ENCODE measurements at places on chromosomes 4 and X. TPM values are rescaled to one million over a fixed set of nuclear protein-coding genes. Genes with fewer than 3 reads are reported as not detected.

- no peak for DNase-seq
Measured at GRCh38 chr4:87060957-87061356, 126.1 kb downstream of the AFF1 start.

DNA sequence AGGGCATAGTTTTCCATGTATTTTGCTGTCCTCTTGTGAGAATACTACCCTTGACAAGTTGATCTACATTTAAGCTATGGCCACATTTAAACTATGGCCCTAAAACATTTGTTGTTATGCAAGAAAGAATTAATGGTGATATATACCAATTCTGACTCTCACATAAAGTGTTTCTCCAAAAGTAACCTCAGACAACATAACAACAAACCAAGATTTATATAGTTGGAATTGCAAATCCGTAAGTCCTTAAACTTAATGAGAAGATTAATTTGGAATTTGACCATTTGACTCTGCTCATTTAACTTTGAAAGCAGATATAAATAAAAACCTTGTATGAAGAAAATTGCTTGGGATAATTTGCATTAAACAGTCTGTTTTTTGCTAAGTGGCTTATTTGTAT is 38.9 kb downstream of the RUFY3 start:
- no peak for DNase-seq

Gene CSAG3
- not detected for total RNA-seq

Gene ATP1B4
- not detected for total RNA-seq

Gene ADAM29
- not detected for total RNA-seq

All from Caco-2 (cell line).